ENCODE measurements at places on chromosomes 16 and 17.

- no peak for DNase-seq
These were observed 739.9 kb downstream of the CDH11 start for GRCh38 chr16:64381979-64382378.

DNA sequence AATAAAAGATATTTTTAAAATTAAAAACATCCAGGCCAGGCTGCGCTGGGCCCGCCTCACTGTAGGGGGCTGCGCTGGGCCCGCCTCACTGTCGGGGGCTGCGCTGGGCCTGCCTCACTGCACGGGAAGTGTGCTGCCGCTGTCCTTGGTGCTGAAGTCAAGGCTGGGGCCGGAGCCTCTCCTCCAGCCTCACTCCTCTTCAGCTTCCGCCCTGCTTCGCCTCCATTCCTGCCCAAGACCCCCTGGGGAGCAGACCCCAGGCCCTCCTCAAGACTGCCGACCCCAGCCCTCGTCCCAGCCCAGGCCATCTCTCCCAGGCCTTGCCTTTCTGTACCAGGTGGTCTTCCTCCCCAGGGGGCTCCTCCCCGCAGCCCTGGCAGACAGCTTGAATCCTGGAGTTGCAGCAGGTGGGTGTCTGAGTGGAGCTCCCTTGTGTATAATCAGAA is 26.2 kb downstream of the ENDOV start:
- DNase-seq: no peak

DNA sequence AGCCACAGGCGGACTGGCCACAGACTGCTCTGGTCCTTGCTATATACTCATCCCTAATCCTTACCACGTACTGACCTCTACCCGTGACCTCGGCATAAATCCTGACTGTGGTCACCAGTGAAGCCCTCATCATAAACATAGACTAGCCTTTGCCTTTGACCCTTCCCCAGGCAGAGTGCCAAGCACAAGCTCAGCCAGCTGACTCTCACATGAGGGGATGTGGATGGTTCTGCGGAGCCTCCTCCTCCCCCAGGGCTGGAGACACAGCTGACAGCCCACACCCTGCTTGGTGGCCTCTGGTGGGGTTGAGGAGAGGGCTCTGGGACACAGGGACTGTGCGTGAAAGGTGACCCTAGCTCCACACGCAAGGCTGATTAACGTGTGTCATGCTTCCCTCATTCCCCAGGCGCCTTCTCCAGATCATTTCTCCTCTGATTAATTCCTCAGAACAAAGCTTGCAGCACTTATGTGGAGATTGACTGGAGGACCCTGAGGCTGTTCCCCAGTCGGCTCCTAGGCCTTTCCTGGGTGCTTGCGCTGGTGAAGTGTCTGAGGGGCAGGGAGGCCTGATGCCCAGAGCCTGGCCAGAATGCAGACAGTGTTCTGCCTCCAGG is 241.5 kb upstream of the NLRP1 start:
- no peak for DNase-seq

GRCh38 chr16:56355221-56355620 is 70.1 kb downstream of the AMFR start:
- DNase-seq: no peak

DNA sequence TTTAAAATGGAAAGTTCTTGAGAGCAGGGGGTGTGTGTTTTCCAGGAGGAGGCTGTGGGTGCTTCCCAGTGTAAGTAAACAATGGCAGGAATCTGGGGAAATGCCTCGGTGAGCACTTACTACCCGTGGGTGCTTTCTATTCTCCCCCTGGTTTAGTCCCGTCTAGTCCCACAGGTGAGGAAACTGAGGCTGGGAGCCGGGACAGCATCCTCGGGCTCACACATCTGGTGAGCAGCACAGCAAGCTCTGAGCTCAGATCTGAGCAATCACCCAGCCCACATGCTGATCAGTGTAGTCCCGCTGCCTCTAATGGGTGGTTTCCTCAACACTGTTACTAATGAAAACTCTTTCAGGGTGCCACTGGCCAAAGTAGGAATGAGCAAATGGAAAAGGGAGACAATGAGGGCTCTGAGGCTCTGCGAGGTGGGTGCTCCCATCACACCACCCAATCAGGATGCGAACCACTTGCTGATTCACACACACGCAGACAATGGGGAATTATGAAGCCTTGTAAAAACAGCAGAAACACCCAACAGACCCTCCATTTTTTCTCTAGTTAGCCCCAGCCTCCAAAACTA is 202.6 kb downstream of the PARN start:
- no peak for DNase-seq

DNA sequence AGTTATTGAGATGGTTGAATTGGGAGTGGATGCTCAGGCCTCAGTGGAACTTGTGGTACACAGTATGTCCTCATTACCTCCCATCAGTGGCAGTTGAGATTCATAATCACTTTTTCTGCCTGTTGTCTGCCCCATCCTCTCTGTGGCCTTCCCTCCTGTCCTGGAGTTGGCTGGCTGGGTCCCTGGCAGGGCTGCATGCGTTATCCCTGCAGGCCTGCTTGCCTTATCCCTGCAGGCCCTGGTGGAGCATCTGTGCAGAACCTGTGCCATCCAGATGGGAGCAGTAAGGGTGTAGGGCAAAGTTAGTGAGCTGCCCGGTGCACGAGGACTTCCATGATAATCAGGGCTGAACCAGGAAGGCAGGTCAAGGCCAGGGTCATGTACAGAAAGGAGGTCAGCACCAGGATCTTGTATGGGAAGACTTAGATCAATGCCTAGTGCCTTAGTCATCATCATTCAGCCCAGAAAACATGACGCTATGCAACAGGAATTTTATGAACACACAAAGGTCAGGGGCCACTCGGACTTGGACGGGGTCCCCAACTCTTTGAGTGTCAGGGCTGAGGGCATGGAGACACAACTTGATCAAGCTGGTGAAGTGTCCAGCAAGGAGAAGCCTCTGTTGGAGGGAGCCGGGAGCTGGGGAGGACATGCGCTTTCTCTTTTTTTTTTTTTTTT is 47.2 kb downstream of the ABCC1 start:
- DNase-seq: no peak

DNA sequence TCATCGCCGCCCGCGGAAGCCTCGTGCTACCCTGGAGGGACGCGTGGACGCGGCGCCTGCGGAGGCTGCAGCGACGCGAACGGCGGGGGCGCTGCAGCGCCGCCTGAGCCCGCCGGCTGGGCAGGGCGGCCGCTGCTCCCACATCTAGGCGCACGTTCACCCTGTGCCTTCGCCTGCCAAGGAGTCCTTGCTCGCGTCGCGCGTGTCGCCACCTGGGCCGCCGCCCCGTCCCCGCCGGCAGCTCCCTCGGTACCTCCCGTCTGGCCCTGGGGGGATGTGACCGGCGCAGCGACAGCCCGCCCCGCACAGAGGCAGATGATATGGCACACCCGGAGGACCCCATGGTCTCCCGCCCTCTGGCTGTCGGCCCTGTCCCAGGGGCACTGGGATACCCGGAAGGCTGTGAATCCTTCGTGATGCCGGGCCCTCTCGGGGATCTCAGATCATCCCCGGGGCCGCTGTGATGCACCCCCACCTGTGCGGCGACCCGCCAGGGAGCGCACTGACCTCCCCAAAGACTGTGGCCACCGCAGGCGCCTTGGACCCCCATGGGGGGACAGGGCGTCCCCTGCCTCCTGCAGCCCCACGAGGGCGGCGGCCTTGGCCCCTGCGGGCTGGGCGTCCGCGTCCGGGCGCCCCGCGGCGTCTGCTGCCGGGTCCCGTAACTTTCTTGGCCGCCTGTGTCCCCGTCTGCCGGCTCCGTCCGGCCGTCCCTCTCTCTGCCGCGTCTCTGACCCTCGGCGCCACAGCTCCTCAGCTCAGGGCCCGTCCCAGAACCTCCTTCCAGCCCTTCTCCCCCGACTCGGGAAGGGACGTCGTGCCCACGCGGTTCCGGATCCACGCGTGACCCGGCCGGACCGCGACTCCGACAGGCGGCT is 689 bp upstream of the TBC1D24 start:
- DNase-seq: peak; percentile 36

All from stimulated activated CD8-positive, alpha-beta memory T cell treated with anti-CD3 and anti-CD28 coated beads, Interleukin-4, amount 100 ng/mL, for 1 hour (primary cell).